Stimulated activated CD8-positive, alpha-beta memory T cell treated with anti-CD3 and anti-CD28 coated beads, Interleukin-4, amount 100 ng/mL, for 1 hour (primary cell): ENCODE measurements at places on chromosomes 2 and 18.

DNA sequence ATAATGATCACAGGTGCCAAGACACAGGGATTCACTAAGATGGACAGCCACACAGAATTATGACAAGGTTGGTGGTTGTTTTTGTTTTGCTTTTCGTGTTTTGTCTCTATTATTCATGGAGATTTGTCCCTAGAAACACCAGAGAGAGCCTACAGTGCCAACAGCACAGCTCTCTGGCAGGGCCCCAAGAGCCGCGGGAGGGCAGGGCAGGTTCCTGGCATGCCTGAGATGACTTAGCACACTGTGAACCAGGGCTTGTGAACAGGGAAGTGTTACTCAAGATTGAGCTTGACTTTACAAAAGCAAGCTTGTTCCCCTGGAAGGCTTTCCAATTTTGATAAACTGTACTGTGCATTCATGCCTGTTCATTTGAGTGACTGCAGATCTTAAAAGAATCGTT, 437.4 kb upstream of the SALL3 start:
- DNase-seq: no peak

GRCh38 chr2:127061375-127062273, 45.3 kb downstream of the BIN1 start:
- no peak for DNase-seq

- no peak for DNase-seq
Observed at GRCh38 chr2:29767606-29768335, 153.6 kb downstream of the ALK start.

GRCh38 chr2:217858519-217859491, 144.0 kb downstream of the TNS1 start:
- DNase-seq: no peak

DNA sequence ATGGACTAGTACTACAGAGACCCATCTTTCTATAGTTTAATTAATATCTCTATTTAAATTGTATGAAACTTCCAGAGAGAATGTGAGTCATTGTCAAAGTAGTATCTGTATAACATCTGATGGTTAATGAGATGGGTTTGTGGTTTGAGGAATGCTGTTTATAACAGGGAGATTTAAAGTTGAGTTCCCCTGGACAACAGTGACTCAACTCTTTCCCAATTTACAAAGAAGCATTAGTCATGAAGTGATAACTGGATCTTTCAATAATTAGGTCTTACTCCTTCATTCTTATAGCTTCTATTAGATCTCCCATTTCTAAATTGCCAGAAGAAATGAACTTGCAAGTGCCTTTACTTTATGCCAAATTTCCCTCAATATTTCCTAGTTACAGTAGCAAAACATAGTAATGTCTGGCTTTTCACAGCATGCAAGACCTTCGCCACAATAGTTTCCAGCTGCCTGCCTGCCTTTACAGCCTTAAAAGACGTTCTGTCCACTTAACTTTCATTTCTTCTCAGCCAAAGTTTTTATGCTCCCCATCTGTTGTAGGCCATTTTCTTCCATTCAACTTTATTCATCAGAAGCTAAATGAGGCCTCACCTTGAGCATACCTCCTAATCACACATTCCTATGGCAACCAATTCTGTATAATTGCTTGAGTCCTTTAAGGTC, 47.7 kb upstream of the WDR75 start:
- no peak for DNase-seq

GRCh38 chr2:29293830-29294438, 178.7 kb downstream of the CLIP4 start:
- DNase-seq: no peak

DNA sequence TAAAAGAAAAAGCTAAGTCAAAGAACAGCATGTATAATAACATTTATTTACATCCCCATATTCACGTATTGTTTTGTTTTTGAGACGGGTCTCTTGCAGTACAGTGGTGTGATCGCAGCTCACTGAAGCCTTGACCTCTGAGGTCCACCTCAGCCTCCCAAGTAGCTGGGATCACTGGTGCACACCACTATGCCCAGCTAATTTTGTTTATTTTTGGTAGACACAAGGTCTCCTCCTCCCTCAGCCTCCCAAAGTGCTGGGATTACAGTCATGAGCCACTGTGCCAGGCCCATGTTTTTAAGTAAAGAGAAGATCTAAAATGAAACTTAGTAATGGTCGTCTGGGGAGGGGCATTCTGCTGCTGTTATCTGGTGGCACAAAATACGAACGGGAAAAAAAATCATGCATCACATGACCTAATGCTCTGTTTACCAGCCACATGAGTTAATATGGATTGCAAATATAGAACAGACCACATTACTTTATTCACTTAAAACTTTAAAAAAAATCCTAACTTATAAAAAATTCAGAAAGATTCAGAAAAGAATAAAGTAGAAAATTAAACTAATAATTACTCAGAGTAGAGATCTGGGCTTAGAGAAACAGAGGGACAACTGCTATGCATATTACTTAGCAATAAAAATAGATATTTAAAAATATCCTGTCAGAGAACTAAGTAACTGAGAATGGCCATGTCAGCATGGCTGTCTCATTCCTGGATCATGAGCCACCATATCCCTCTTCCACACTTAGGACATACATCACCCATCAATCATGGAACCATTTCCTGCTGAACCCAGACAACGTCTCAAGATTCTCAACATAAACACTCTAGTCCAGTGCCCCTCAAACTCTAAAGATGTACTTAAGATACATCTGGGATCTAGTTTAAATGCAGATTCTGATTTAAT, 7.3 kb downstream of the MMADHC start:
- no peak for DNase-seq

DNA sequence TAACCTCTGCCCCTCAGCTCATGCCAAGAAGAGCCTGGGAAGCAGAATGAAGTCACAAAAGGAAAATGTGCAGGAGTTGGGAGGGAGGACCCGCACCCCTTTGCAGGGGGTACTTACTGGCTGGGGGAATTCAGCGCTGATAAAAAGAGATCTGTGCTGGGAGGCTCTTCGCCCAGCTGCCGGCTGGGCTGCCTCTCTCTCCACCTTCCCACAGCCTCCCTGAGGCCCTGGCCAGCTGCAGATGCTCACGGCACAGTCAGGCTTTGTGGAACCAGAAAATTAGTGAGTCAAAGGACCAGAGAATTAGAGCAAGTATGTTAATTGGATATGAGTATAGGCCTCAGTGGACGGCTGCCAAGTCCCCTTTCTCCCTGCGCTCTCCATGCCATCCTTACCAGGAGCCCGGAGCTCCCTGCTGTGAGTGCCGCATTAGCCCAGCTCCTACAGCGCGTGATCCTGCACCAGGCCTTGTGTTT, 181.7 kb upstream of the SH3BP4 start:
- no peak for DNase-seq

DNA sequence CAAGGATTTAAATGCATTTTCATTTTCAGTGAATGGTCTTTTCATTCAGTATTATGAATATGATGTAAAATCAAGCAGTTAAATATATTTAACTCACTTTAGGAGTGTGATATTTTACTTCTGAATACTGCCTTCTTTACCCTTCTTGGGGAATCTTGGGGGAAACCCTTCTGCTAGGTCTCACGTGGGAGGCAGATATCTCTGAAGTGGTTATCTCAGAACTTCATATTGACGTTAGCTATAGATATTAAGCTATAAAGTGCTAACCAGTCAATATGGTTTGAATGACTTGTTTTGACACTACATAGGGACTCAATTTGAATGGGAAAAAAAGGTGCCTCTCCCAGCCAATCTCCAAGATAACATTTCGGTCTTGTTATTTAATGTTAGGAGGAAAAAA, 9.8 kb downstream of the REL start:
- no peak for DNase-seq

GRCh38 chr2:38105922-38106321, 30.0 kb upstream of the CYP1B1 start:
- no peak for DNase-seq

DNA sequence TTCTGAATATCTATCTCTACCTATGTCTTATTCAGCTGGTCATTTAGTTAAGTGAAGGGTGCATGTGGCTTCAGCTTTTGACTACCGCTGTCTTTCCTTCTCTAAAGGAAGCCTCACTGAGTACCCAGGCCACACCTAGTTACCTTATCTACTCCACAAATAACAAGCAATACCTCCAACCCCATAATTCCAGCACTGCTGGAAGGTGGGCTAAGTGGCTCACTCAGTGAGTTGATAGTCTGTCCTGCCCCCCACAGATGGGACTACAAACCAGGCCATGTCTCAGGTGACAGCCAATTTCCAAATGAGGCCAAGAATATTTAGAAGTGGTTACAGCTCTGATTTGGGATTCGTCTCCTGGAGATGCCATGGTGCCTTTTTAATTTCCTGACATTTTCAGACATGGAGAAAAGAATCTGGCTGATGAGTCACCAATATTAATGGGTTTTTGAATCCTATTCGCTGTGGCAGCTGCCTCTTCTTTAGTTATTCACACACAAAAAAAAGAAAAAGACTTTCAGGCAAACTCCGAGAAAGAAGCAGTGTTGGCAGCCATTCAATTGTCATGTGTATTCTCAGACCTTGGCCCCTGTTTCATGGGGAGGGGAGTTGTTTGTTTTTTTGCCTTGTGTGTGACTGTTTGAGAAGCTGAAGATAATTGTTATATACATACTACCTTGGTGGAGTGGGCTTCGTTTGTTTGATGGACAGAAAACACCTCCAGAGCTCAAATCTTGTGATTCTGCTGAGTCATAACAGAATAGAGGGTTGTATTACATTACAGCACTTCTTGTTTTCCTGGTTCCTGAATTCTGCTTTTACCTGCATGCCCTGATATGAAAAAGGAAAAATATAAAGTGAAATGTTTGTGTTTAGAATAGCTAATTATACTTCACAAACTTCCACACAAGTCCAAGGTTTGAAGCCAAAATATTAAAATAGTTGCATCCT, 64.2 kb downstream of the SCG2 start:
- no peak for DNase-seq

GRCh38 chr2:149603248-149603647, 15.7 kb upstream of the MMADHC start:
- DNase-seq: no peak
